ENCODE measurements at places on chromosomes 3 and 15.

DNA sequence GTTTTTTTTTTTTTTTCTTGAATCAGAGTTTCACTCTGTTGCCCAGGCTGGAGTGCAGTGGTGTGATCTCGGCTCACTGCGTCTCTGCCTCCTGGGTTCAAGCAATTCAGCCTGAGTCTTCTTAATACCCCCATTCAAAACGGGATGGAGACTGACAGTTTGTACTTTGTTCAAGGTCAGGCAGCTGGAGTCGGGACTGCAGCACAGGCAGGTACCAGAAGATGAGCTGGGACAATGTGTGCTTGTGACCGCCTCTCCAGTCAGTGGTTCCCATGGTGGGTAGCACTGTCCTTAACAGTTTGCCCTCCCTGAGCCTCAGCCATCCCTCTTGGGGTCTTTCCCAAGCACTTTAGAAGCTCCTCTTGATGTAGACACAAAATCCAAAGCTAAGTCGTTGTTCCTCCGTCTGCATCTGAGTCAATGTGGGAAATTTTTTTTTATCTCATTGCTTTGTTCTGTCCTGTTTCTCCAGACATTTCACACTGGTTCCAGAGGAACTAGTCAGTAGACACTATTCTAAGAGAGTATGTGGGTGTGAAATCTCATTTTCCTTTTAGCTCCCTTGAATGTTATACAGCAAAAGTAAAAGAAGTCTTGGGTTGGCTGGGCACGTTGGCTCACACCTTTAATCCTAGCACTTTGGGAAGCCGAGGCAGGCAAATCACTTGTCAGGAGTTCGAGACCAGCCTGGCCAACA lies 5.3 kb upstream of the TTLL13 start:
- H3K27ac ChIP-seq: no peak overlapping the region
- no peaks in the 10 kb centered on the region for H3K4me1 ChIP-seq
- DNase-seq: no peak
- H3K4me3 ChIP-seq: no peak overlapping the region

- DNase-seq: no peak
- H3K27ac ChIP-seq: no peak overlapping the region
- H3K27me3 ChIP-seq: no peaks in the 10 kb centered on the region
- H3K36me3 ChIP-seq: no peaks in the 10 kb centered on the region
Measured at GRCh38 chr3:85481411-85482212, 522.8 kb downstream of the CADM2 start.

DNA sequence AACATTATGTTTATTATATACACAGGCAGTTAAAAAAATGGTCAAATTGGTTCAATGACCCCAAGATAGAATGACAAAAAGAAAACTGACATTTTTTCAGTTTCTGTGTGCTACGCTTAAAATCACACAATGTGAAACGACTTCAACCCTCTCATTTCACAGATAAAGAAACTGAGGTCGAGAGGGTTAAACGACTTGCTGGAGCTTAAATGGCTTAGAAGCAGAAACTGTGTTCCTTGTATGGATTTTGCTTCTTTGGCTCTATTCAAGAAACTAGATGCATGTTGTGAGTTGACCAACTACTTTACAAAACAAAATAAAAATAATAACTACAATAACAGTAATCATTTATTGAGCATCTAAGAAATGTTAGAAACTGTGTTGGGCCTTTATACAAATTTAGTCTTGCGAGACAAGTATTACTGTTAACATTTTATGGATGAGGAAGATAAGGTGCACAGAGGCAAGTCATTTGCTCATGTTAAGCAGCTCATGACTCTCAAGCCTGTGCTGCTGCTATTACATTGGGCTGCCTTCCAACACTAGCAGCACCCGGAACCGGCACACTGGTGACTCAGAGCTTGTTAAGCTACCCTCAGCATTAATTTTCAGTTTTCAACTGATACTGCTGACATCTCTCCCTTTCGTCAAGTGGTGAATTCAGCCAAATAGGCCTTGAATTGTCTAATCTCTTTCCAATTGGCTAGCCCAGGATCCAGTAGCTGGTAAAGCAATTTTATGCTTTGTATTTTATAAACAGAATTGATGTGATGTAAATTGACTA lies 487.6 kb downstream of the NAALADL2 start:
- peak overlapping the region; percentile 23 for H3K4me3 ChIP-seq
- DNase-seq: peak; percentile 25

DNA sequence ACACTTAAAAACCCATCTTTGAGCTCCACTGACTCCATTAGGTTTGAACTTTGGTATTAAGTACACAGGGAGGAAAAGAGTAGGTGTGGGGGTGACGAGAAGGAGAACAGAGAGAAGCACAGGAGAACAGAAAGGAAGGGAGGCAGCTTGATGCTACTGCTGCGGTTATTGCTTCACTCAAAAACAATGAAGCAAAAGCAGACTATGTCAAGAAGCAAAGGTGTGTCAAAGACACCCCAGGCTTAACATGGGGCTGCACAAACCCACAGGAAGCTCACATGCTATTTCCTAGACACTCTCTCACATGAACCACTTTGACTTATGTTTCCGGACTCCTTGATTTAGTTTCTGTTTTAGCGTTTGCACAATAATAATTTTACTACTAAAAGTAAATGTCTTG lies 961.0 kb upstream of the CFAP20DC start:
- peak overlapping the region; percentile 11 for H3K4me3 ChIP-seq
- H3K27me3 ChIP-seq: no peaks in the 10 kb centered on the region
- H3K4me1 ChIP-seq: no peaks in the 10 kb centered on the region

DNA sequence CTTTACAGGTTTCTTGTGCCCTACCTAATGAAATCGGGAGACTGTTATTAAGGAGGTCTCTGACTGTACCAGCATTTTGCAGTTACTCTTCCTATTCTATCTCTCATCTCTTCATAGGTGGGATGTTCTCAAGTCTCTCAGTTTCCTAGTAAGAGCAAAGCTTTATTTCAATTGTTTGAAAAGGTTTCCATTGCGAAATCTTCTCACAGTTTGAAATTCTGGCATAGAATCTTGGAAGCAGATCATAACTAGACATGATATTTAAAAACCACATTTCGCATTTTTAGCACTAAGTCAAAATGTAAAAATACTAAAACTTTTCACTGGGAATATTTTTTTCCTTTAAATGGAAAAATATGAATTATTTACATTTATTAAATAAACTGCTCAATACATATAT lies 1311.4 kb downstream of the ROBO2 start:
- H3K4me3 ChIP-seq: no peak overlapping the region
- no peaks in the 10 kb centered on the region for H3K27me3 ChIP-seq
- no peaks in the 10 kb centered on the region for H3K4me1 ChIP-seq

- H3K36me3 ChIP-seq: no peaks in the 10 kb centered on the region
- no peak overlapping the region for H3K27ac ChIP-seq
- H3K4me1 ChIP-seq: no peaks in the 10 kb centered on the region
- H3K27me3 ChIP-seq: no peaks in the 10 kb centered on the region
Measured at GRCh38 chr3:31862666-31863279, 118.3 kb downstream of the OSBPL10 start.

DNA sequence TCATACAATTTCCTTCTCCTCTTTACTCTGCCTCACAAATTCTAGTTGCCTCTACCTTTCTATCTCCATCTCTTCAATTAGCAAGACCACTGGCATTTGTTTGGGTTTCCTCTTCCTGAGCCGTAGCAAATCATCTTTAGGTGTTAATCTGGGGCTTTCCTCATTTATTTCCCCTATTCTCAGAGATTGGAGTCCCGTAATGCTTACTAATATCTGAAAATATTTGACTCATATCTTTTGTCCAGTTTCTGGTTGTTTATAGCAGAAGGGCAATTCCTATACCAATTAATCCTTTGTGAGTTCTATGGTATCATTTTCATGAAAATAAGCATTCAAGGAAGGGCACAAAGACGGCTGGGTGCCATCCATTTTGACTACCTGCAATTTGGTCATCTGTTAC lies 103.7 kb downstream of the NR2E3 start:
- H3K36me3 ChIP-seq: no peaks in the 10 kb centered on the region
- H3K27me3 ChIP-seq: no peaks in the 10 kb centered on the region
- no peak overlapping the region for H3K4me3 ChIP-seq
- DNase-seq: no peak
- H3K27ac ChIP-seq: no peak overlapping the region

GRCh38 chr3:189820365-189820720 lies 189.2 kb downstream of the TP63 start:
- no peaks in the 10 kb centered on the region for H3K4me1 ChIP-seq
- H3K36me3 ChIP-seq: no peaks in the 10 kb centered on the region
- DNase-seq: no peak

DNA sequence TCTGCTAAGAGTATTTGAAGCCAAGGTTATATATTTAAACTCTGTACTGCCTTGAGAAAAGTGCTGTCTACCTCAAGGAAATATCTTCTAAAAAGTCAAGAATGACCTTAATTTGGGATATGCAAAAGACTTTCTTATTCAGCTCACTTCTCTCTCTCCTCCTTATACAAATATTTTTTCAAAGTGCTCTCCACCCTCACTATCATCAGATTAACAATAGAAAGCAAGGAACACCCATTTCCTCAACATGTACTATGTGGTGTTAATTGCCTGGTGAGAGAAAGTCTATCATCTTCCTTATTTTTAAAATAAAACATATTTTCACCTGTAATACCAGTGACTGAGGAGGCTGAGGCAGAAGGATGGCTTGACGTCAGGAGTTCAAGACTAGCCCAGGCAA lies 44.4 kb upstream of the RSL24D1 start:
- H3K27me3 ChIP-seq: no peaks in the 10 kb centered on the region
- no peak overlapping the region for H3K4me3 ChIP-seq
- no peaks in the 10 kb centered on the region for H3K36me3 ChIP-seq
- DNase-seq: no peak
- H3K4me1 ChIP-seq: no peaks in the 10 kb centered on the region

Data from thoracic aorta (tissue), 2 donors.